ENCODE measurements at places on chromosomes 3 and 15.
A peak's percentile ranks its signal among the peaks of the same experiment; 100 is the strongest.

GRCh38 chr3:175274056-175274455 is 414.9 kb downstream of the NAALADL2 start:
- no peak for DNase-seq

GRCh38 chr3:175914785-175915184 is 1055.7 kb downstream of the NAALADL2 start:
- no peak for DNase-seq

DNA sequence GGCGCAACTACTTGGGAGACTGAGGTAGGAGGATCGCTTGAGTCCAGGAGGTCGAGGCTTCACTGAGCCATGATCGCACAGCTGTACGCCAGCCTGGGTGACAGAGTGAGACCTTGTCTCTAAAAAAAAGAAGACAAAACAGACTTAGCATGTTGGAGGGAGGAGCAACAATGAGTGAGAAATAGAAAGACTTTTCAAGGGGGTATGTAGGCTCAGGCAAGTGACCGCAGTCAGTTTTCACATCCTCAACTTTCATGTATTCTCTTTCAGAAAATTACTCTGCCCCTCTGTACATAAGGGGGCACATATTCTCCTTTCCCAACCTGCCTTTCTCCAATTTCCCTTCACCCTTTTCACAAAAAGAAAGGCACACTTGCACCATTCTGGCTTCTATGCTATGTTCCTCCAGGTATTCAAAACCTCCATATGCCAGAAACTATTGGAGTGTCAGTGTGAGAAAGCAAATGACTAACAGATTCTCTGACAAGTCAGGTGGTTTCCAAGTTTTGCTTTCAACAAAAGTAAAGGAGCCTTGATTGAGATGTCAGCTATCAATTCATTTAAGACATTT is 7.6 kb downstream of the NSUN3 start:
- peak; percentile 26 for DNase-seq

GRCh38 chr15:42728972-42729371 is 8.0 kb downstream of the CDAN1 start:
- DNase-seq: no peak

DNA sequence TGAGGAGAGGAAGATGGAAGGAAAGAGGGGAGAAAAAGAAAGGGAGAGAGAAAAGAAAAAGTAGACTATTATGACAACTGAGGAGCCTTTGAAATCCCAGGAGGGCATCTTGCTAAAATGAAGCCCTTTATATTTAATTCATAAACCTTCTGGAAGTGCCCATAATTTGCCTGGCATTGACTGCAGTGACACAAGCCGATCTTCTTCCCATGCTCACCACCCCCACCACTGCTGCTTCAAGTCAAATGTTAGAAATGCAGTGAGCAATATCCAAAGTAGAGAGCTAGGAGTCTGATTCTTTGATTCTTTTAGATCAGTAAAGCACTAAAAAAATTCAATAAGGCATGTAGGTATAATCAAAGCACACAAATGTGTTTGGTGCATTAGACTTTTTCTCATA is 138.7 kb upstream of the SNTN start:
- DNase-seq: no peak

DNA sequence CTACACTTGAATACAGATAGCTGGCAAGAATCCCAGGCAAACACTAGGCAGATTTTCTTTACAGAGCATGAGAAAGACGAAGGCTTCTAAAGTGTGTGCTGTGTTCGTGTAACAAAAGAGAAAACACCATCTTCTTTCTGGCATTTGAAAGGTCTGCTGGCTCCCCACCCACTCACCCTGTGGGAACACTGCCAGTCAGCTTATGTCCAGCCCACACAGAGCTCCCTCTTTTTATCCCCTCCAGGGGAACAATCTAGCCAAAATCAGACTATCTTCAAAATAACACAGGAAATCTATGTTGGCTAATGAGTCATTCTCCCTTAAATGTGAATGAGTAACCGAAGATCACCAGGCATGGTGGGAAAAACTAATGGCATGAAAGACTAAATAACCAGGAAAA is 45.6 kb upstream of the PAQR5 start:
- no peak for DNase-seq

- no peak for DNase-seq
Observed at GRCh38 chr15:39438799-39439592, 141.9 kb upstream of the THBS1 start.

GRCh38 chr15:61556037-61556648 is 327.0 kb upstream of the RORA start:
- peak; percentile 18 for DNase-seq

DNA sequence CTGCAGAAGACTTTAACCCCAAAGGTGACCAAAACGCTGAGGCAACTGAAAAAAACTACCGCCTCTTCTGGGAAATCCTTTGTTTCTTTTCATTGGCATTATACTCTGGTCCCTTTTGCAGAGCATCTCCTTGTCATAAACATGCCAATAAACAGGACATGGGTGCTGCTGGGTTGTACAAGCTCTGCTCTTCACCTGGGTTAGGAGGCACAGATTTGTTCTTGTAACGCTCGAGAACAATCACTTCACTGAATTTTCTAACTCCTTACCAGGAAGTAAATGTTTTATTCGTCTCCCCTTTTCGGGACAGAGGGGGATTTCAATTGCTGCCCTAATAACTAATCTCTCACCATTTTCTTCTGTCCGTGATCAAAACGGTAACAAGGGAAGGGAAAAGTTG is 1.3 kb downstream of the PLCH1 start:
- DNase-seq: no peak

- no peak for DNase-seq
Observed at GRCh38 chr3:131053043-131053859, 26.6 kb downstream of the NEK11 start.

DNA sequence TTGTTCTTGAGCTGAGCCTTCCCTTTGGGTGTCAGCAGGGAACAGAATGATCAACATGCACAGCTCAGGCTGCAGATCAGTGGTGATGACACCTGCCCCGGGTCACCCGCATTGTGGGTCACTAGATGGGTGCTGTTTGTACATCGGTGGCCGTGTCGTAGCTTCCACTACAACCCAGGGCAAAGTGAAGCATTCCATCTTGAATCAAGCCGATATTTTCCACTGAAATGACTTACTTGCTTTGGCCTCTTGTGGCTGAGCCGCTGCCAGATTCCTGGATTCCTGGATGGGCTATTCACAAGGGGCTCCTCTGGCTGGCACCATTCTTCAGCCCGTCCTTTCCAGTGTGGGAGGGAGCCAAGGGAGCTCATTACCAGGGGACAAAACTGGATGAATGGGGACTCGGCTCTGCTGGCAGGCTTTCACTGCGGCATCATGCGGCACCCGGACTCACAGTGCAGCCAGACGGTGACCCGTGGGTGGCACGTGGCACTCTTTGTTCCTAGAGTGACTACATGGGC is 65.6 kb downstream of the SLCO3A1 start:
- no peak for DNase-seq

DNA sequence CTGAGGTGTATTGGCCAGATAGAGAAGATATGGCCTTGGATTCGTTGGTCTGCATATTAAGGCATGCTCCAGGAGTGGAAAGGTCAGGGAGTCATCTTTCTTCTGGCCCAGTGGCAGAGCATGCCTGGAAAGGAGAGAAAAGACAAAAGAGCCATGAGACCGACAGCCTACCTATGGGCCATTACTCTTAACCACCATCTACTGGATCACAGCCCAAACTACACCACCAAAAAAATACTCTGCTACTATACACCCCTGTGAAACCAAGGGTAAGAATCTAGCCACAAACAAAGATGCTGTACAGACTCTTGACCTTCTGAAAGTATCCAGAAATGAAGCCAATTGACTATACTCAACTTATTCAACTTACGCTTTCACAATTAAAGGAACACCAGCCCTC is 96.1 kb upstream of the PLSCR5 start:
- DNase-seq: no peak

DNA sequence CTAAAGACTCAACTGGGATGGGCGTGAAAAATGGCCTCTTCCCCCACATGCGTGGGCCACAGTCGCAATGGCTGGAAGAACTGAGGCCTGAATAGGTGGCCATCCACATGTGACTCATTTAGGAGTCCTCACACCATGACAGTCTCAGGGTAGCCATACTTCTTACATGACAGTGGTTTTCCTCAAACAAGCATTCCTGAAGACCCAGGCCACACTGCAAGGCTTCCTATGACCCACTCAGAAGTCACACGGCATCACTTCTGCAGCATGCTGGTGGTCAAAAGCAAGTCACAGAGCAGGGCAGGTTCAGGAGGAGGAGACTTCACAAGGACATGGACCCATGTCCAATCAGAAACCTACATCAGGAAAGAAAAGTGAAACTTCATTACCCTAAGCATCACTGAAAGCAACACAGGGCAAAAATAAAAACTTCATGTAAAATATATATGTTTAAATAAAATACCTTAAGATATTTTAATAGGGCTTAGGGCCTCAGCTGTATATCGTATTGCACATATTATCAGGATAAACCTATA is 257.1 kb downstream of the OPA1 start:
- DNase-seq: no peak

GRCh38 chr15:48355377-48355776 is 24.1 kb downstream of the DUT start:
- DNase-seq: no peak

DNA sequence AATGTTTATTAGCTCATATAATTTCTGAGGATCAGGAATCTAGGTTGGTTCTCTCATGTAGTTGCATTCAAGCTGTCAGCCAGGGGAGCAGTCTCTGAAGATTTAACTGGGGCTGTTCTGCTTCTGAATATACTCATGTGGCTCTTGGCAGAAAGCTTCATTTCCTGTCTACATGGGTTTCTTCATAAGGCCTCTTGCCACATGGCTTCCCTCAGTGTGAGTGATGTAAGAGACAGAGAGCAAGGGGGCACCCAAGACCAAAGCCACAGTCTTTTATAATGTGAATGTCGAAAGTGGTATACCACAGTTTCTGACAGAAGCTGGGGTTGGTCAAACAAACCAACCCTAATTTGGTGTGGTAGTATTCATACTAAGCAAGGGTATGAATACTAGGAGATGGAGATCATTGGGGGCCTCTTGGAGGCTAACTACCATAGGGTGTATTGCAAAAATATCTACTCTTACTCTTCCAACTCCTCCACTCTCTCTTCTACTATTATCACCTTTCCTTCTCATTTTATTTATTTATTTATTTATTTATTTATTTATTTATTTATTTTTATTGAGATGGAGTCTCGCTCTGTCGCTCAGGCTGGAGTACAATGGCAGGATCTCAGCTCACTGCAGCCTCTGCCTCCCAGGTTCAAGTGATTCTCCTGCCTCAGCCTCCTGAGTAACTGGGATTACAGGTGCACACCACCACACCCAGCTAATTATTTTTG is 123.8 kb downstream of the B3GALNT1 start:
- peak; percentile 59 for DNase-seq

GRCh38 chr15:35929740-35930444 is 383.9 kb upstream of the DPH6 start:
- peak; percentile 49 for DNase-seq

GRCh38 chr3:37535526-37536432 is 325.9 kb upstream of the CTDSPL start:
- no peak for DNase-seq

DNA sequence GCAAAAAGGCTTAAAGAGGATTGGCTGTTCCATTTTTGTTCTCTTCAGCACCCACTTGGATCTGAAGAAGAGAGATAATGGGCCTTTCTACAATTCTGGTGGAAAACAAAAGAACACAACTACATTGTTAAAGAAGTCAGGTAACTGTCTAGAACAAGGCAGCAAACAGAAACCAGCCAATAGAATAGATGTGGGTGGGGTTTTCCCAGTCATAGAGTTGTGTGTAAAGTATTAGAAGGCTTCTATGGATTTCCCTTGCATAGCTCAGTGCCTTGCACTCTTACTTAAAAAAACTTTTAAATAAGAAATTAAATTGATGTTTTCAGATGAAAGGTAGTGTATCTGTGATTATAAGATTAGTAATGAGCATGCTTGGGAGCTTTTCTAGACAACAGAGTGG is 462.7 kb upstream of the ATP11B start:
- no peak for DNase-seq

- DNase-seq: no peak
Observed at GRCh38 chr15:92197746-92198145, 195.9 kb upstream of the ST8SIA2 start.

DNA sequence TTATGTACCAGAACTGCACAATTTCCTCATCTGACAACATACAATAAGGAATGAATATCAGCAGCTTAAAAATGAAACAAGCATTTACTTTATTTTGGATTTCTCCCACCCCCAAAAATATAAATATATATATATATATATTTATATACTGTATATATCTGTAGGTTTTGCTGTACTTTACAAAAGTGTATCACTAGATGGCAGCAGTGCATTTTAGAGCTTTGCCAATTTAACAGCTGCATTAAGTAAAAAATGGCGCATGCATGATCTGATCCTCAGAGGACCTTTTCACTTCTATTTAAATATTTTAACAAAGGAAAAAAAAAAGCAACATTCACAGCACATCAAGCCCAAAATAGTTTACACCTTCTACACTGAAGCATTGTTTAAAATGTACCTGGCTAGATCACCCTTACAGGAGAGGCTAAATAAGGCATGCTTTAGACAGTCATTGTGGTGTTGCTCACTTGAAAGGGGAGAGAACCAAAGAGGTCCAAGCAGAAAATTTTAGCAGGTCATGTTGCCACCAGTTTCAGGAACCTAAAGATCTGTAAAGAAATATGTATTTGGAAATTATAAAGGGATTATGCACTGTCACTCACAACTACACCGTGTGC is 72.6 kb downstream of the NPTN start:
- DNase-seq: peak; percentile 57

DNA sequence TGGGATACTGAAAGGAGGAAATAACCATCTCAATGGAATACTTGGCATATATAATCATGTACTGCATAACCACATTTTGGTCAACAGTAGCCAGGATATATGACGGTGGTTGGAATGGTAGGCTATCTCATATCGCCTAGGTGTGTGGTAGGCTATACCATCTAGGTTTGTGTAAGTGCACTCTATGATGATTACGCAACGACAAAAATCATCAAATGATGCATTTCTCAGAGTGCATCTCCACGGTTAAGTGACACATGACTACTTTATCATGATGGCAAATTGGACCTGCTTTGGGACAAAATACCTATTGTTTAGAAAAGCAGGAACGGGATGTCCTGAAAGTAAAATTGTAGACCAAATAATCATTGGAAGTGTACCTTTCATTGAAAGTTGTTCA is 2.8 kb downstream of the MYZAP start:
- no peak for DNase-seq
